NCI-H2081 treated with DMSO at 0.1 percent for 48 hours (cell line): ENCODE measurements at places on chromosomes 16 and 17.

- DNase-seq = no peak
Observed at GRCh38 chr17:29046473-29046839, 3.5 kb downstream of the PIPOX start.

- DNase-seq = no peak
Observed at GRCh38 chr16:89406277-89406888, 84.0 kb downstream of the ANKRD11 start.

- DNase-seq = no peak
Observed at GRCh38 chr16:23408823-23409298, 44.1 kb downstream of the COG7 start.

- no peak for DNase-seq
Observed at GRCh38 chr16:10949424-10949970, 5.1 kb downstream of the CLEC16A start.

- no peak for DNase-seq
Observed at GRCh38 chr17:58507123-58507634, 7.3 kb downstream of the MTMR4 start.

- DNase-seq = no peak
Observed at GRCh38 chr17:31114956-31115555, 20.3 kb downstream of the NF1 start.

DNA sequence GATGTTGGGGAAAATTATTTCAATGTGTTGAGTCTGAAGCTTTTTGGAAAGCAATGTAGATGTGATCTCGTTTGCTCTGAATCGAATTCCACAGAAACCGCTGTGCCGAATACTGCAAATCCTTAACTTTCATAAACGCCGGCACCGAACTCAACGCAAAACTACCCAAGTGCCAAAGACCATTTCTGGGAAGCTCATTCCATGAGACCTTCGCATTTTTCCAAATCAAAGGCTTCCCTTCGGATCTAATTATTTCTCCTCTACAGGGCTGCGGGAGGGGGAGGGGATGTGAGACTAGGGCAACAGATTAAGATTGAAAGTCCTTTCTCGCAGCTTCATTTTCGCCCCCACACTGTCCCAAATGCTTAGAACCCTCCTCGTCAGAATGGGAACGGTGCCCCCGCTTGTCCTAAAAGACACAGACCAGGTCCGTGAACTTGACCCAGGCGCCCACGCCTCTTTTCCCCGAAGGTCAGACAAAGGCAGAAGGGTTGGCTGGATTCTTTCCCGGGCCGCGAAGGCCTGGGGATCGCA lies 4.0 kb downstream of the PRAC1 start:
- no peak for DNase-seq

GRCh38 chr17:37493249-37494027 lies 3.7 kb downstream of the DUSP14 start:
- no peak for DNase-seq

- DNase-seq = no peak
Observed at GRCh38 chr16:79257953-79258490, 342.5 kb downstream of the MAF start.

DNA sequence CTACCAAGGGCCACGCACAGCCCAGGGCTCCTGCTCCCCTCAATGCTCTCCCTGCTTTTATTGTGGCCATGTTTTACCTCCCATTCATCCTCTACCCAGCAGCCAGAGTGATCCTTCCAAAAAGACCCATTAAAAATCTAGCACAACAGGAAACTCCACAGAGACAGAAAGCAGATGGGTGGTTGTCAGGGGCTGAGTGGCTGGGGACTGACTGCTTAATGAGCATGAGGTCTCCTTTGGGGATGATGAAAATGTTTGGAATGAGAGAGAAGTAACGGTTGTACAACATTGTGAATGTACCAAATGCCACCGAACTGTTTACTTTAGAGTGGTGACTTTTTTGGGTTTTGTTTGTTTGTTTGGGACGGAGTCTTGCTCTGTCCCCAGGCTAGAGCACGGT lies 107.4 kb downstream of the GAS7 start:
- DNase-seq = no peak

- DNase-seq = no peak
Observed at GRCh38 chr16:86214326-86215232, 295.7 kb upstream of the FOXF1 start.

GRCh38 chr17:65489413-65490155 lies 71.9 kb downstream of the AXIN2 start:
- no peak for DNase-seq

DNA sequence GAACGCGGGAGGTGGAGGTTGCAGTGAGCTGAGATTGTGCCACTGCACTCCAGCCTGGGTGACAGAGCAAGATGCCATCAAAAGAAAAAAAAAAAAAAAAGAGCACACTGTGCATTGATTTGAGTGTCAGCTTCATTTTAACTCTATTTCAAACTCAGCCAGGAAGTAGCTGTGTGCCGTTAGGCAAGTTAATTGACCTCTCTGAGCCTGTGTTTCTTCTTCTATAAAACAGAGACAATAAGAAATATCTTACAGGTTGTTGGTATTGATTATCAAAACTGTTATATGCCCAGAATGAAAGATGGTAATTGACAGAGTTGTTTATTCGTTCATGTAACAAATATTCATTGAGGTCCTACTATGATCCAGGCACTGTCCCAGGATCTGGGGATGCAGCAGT lies 83.3 kb downstream of the CMC2 start:
- no peak for DNase-seq

DNA sequence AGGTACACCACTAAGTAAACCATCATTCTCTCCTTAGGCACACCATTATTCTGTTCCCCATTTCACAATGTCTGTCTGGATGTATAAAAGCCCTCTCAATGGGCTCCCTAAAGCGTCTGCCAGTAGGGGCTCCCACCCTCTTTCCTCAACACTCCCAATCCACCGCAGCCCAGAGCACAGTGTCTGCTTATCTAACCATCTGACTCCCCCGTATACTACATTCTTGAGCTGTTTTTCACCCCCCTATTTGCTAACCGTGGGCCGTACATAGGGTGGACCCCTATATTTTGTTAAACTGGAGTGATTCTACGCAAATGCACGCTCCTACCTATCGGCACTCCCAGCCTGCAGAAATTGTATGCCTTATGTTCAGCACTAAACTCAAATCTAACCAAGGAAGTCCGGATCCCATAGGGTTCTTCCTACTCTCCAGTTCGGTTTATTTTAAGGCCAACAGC lies 685 bp upstream of the PSMD3 start:
- no peak for DNase-seq

DNA sequence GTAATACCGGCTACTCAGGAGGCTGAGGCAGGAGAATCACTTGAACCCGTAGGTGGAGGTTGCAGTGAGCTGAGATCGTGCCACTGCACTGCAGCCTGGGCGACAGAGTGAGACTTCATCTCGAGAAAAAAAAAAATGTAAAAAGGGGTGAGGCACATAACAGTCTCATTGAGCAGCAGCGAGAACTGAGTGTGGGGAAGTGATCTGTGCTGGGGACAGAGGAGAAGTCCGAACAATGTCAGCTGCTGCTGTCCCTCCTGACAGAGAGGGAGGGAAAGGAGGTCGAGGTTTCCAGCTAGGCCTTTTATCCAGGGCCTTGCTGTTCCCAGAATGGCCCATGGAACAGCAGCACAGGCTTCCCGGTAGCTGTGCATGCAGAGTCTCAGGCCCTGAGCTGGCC lies 14.0 kb downstream of the C16orf74 start:
- no peak for DNase-seq

GRCh38 chr17:10077561-10078299 lies 120.7 kb downstream of the GAS7 start:
- DNase-seq = no peak

- DNase-seq = no peak
Observed at GRCh38 chr17:82371333-82372248, at the start of gene UTS2R. TSS of gene UTS2R (plus strand) at chr17:82371765. CDS start at chr17:82374325, 2,560 bp downstream.

DNA sequence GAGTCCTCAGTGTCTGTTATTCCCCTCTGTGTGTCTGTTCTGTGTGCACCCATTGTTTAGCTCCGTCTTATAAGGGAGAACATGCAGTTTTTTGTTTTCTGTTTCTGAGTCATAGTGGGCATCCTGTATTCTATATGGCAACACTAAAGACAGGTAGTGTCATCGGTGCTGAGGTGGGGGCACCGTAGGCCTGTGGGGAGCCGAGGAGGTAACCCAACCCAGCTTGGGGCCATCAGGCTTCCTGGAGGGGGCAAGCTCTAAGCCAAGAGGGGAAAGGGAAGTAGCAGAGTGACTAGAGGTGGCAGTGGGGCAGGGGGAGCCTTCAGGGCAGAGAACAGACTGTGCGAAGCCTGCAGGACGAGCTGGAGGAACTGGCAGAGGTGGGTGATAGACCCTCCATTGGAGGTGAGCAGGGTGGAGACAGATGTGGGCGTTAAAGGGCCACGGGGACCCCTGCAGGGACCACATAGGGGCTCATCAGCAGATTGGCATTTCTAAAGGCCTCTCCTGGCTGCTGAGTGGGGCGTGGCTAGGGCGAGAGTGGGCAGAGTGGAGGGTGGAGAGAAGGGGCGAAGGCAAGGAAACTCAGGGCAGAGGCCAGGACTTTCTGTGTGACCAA lies 36.5 kb downstream of the CPNE2 start:
- DNase-seq = no peak

GRCh38 chr16:54509456-54509855 lies 222.9 kb upstream of the IRX3 start:
- DNase-seq = no peak

DNA sequence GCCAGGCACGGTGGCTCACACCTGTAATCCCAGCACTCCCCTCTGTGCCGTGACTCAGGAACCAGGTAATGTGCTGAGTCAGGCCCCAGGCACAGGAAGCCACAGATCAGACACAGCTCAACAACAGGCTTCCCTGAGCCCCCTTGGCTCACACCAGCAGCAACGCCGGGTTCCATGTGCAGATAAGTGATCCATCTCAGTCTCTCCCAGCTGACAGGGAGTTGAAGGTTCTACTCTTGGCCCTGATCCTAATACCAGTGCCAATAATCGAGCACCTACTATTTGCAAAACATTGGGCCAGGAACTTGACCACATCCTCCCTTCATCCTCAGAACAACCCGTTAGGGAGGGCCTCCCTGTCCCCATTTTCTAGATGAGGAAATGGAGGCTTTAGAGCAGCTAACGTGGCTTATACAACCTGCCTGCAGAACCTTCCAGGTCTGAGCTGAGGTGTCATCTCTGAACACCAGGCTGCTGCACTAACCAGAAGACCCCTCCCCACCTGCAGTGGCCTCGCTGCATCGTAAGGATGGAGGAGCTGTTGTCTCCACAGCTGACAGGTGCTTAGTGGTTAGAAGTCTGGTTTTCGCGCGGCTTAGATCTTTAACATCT lies 64.8 kb upstream of the AMZ2 start:
- DNase-seq = no peak

GRCh38 chr17:4849011-4849536 lies 15.9 kb downstream of the MINK1 start:
- no peak for DNase-seq

DNA sequence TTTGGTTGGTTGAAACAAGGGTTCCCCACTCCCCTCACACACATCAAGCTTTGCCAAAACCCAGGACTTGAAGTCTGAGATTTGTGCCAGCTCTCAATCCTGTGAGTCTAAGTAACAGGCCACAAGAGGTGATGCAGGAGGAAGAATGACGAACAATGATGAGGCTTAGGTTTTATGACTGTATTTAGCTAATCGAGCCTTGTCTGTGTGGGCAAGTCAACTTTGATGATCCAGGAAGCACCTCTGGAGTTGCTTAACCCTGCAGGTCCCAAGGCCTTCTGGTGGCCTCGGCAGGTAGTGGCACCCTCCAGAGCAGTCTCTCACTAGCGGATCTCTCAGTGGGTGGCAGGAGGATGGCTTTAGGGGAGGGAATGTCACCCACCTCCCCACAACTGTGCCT lies 28.7 kb downstream of the CDK5RAP3 start:
- DNase-seq = no peak

GRCh38 chr17:58079300-58080033 lies 3.8 kb upstream of the DYNLL2 start:
- no peak for DNase-seq

DNA sequence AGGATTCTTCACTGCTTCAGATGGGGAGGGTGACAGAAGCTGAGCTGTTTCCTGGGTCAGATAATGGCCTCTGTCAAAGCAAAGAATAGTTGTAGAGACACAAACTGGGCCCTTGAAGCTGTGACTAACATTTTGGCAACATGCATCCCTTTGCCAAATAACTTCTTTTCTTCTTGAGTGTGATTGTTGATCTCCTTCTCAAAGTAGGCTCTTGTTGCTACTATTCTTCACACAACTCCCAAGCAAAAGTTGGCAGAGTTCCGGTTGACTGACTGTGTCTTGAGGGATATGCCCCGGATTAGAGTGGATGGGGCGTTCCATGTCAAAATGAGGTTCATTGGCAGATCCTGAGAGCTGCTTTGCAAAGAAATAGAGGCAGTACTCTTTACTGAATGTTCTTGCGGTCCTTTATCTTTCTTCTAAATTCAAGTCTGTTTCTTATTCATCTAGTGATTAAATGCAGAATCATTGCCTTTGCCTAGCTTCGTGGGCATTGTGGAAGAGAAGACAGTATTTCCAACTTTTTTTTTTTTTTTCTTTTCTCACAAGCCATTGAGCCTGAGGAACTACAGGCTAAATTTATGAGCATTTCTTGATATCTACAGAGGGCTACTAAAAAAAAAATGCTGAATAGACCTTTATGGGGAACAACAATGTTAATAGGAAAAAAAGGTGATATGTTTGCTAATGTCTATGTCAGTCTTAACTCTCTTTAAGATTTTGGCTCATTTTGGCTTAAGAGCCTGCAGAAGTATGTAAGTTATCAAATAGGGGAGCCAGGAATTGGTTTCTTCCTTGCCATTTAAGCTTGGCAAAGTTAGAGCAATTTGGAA lies 5.8 kb downstream of the WIPF2 start:
- DNase-seq = no peak

DNA sequence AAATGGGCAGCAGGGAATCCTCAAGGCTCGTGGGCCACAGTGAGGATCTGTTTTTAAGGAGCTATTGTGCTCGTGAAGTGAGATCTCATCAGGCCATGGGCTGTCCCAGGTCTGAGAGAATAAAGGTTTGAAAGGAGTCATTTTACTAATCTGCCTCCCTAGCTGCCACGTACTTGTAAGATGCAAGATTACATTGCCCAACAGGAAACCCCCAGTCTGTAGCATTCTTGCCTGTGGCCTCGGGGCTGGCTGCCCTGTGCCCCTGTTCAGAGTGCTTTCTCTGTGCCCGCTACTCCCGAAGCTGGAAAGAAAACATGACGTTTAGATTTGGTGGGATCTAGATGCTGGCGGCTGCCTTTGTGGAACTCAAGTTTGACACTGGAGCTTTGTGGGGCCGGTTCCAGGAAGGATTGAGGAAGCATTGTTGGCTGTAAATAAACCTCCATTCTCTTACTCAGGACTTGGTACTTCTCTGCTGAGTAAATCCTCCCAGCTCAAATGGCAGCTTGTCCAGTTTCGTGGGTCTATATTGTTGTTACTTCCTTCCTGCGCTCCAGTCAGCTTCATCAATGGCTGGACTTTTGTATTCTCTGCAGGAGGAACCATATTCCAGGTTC lies 21.2 kb downstream of the SAP30BP start:
- no peak for DNase-seq

- no peak for DNase-seq
Observed at GRCh38 chr17:39352511-39352910, 48.9 kb downstream of the FBXL20 start.

- DNase-seq = peak; percentile 25
Observed at GRCh38 chr16:1610071-1610898, 1.6 kb downstream of the IFT140 start.
